ENCODE measurements at places on chromosomes 4 and X. TPM values are rescaled to one million over a fixed set of nuclear protein-coding genes. Genes with fewer than 3 reads are reported as not detected.

GRCh38 chr4:105751718-105752299, 43.2 kb downstream of the GSTCD start:
- no peak for DNase-seq

DNA sequence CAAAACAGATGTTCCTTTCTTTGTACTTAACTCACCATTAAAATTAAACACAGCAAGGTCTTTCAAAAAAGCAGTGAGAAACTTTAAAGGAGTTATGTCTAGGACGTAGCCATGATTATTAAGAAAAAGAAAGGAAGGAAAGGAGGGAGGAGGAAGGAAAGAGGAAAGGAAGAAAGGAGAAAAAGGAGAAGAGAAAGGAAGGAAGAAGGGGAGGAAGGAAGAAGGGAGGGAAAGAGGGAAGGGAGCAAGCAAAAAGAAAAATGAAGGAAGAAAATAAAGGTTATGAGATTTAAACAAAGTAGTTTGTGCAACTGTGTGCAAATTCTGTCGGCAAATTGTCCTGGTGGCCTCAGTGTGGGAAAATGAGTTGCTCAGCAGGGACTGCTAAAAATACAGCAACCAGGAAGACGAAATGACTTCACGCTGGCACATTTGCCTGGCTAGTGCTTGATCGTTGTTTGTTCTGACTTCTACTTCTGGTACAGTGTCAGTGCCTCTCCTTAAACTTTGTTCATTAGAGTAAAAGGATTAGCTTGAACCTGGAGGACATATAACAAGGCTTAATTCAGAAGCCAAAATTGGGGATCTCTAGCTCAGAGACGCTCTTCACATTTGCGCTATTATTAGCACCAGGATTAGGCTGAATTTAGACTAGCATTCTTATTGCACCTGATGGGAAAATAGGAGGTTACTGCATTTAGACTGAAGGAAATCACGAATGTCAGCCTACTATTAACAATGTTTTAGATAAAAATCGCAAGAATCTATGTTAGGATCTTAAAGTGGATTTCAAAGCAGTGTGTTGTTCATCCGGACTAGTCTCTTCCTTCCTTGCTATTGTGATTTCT, 81.2 kb downstream of the DCK start:
- DNase-seq, result no peak

DNA sequence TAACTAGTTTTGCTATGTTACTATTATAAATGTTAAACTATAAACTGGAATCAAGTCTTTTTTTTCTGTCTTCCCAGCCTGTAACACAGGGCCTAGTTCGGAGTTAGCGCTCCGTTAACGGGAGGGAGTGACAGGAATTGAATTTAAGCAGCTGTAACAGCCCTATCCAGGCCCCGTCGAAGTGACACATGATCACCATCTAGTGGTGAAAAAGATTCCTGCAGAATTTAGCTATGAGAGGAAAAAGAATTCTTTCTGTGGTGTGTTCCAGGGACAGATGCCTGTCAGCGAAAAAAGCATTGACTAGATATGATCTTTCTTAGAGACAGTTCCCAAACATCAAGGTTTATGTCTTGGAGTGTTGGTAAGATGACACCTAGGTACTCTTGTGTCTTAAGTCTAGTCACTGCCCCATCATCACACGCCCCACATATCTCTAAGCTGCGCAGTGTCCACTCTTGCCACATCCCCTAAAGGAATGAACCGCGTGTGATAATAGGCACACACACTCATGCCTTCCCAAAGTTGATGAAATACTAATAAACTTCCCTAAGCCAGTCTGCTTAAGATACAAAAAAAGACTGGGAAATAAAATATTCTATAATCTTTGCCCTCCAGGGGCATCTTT, 2.1 kb downstream of the GAB3 start:
- peak; percentile 43 for DNase-seq

DNA sequence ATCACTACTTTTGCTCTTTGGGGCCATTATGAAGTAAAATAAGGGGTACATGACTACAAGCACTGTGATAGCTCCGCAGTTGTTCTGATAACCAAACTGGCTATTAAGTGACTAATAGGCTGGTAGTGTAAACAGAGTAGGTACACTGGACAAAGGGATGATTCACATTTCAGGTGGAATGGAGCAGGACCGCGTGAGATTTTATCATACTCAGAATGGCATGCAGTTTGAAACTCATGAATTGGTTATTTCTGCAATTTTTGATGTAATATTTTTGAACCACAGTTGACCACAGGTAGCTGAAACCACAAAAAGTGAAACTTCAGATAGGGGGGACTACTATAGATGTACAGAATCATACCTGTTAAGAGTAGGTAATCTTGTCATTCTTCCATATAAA, 55.8 kb downstream of the PAK3 start:
- DNase-seq, result no peak

The TGIF2LX gene
- polyA plus RNA-seq, result not detected

DNA sequence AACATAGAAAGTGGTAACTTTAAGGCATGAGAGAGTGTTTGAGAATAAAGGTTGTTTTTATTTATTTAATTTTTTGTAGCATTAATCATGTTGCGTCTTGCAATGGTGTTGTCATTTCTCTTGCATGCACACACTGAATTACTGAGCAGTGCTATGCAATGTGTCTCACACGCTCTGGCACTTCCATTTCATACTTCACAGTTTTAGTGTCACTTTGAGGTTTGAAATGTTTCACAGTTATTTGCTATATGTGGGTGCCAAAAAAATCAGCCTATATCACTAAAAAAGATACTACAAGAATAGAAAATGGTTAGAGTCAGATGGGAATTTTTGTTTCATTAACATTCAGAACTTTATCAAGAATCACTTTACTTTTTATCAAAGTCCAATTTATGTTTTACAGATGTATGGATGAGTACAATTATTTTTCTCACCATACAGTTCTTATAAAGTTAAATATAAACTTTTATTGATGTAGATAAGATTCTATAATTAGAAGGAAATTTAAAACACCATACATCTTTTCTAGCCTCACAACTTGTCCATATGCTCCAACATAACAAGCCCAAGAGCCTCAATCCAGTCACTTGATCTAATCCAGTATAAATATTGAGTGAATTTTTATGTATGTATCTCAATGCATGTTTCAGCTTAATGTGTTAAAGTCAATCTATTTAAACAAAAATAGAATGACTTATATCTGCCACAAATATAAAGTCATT, 114.0 kb downstream of the IQCM start:
- no peak for DNase-seq

The HSD17B13 gene
- polyA plus RNA-seq, result 0.11 TPM

- no peak for DNase-seq
These were observed 614.8 kb upstream of the AGA start for GRCh38 chr4:178056996-178057395.

GRCh38 chrX:38363046-38363445, 10.6 kb downstream of the OTC start:
- DNase-seq, result no peak

GRCh38 chr4:152991398-152991797, 55.3 kb downstream of the FHDC1 start:
- no peak for DNase-seq

DNA sequence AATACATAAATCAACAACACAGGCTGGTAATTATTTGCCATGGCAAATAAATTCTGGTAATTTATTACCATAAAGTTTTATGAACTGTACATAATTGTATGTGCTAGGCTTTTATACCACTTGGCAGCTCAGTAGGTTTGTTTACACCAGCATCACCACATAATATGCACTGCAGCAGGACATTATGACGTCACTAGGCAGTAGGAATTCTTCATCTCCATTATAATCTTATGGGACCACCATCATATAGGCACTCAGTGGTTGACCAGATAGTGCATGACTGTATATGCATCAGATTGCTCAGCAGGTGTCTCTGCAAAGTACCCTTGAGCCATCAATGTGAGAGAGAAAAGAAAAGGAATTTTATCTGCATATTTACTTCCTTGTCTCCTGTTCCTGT, 295.4 kb downstream of the CFAP47 start:
- DNase-seq, result no peak

GRCh38 chr4:167282171-167282864, 48.0 kb upstream of the SPOCK3 start:
- DNase-seq, result no peak

The GPC4 gene
- 1.6 TPM for polyA plus RNA-seq

All from heart left ventricle (tissue), 16 donors.